ENCODE measurements at places on chromosomes 12 and 14.

DNA sequence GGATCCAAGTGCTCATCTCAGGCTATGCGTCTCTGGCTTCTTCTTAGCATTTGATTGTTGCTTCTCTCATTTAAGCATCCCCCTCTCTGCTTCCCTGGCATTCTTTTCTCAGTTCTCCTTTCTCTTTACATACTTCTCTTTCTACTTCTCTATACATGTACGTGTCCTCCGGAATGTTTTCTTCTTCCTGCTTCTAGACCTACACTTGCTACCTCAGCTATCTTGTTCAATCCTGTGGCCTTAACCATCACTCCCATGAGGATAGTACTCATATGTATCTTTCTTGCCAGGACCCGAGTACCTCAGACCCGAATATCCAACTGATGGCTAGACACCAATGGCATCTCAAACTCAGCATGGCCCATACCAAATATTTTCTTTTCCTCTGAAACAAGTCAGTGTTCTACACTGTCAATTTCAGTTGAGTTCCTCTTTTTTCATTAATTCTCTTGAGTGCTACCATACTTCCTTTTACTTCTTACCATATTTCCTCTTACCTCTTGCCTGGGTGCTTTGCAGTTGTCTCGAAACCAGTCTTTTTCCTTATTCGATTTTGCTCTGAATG is 115.1 kb upstream of the SLC38A2 start:
- DNase-seq, result no peak

- no peak for DNase-seq
Measured at GRCh38 chr14:81062380-81062779, 107.0 kb downstream of the TSHR start.

DNA sequence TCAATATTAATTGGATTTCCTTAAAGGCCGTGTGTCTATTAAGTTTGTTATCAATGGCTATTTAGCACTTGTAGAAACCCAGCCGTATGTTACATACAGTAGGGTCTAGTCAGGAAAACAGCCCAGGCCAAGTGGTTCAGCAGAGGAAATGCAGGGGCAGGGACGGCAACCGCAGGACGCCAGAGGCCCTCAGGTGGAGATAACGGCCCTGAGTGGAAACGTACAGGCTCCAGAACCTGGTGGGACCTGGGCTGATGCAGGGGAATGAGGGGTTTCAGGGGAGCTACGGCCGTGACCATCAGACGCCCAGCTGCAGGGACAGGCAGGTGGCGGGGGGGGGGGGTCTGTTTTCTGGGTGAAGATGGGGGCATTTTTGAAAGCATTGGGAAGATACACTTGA is 3.7 kb upstream of the ANKLE2 start:
- DNase-seq, result no peak

GRCh38 chr14:99578541-99579101 is 25.4 kb downstream of the CCDC85C start:
- no peak for DNase-seq

- DNase-seq, result no peak
Measured at GRCh38 chr14:63730659-63731058, 2.8 kb upstream of the SGPP1 start.

DNA sequence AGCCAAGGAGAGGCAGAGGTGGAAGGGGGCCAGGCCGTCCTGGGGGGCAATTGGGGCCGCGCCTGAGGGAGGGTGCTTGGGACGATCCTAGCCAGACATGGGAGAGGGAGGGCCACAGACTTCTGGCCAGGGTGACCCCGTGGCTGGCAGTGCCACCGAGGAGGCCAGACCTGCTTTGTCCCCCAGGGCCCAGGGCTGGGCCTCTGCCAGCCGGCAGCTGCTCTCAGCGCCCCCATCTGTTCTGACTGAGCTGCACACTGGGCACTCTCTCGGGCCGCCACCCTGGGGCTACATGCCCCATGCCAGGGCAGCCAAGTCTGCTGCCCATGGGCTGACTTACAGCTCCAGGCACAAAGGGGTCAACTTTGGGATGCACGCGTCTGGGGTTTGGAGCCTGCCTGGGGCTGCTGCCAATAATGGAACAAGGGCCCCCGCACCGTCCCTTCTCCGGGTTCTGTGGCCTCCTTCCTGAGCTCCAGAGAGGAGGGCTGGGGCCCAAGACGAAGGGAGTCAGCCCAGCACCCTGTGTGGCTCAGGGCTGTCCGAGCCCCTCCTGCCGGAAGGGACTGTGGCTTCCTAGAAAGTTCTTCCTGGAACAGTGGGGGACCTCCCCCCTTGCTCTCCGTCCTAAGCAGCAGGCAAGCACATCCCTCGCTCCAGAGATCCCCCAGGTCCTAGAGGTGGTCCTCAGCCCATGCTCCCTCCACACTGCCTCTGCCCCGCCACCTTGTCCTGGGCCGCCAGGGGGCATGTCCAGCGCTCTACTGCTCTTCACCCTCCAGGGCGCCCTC is 1.1 kb downstream of the ADSS1 start:
- no peak for DNase-seq

DNA sequence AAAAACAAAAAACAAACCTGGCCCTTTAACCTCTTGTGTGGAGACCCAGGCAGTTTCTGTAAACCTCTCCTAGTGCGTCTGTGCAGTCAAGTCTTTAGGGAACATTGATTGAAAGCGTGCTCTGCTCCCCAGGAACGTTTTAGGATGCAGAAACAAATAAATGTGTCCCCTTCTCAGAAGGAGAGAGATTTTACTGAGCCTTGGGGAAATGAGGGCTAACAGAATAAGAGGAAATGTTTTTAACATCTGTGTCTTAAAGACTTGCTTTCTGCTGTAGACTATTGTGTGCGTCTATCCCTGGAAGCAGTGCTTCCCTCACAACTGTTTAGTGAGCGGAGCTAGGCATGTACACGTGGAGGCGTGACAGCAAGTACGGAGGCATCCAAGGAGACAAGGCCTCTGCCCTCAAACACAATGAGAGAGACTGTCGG is 54.3 kb downstream of the TECPR2 start:
- DNase-seq, result no peak

DNA sequence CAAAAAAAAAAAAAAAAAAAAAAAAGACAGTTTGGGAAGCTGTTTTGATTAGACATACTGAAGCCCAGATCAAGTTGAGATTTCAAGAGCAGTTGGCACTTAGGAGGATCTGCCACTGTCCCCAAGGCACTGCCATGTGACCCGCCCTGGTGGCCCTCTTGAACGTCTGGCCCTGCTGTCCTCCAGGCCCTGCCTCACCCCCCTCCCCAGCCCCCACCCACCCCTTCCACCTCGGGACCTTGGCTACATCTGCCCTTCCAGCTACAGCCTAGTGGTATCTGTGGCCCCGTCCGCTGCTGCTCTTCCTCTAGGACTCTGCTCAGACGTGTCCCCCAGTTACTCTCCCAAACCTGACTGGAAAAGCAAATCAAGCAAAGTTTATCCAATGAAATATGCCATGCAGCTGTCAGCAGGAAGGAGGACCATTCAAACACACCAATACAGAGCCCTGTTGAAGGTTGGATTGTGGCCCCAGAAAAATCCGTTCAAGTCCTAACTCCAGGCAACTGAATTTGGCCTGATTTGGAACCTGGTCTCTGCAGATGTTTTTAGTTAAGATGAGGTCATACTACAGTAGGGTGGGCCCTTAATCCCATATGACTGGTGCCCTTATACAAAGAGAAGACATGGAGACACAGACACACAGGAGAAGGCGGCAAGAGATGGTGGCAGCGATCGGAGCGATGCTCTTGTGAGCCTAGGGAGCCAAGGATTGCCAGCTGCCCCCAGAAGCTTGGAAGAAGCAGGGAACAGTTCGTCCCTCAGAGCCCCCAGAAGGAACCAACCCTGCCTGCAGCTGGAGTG is 17.7 kb downstream of the SLC25A29 start:
- DNase-seq, result no peak

DNA sequence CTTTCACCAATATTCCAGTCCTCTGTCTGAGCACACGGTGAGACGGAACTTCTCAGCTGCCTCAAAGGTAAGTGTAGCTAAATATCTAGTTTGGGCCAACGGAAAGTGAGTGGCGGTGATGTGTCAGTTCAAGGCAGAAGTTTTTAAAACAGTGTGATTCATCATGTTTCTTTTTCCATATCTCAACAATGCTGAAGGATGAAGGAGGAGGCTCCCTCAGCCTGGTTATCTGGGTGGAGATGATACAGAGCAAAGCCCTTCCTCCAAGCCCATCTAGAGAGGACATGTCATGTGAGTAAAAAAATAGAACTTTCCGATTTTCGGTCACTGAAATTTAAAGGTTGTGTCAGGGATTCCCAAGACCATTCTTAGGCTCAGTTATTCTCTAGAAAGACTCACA is 13.1 kb upstream of the ANP32D start:
- no peak for DNase-seq

DNA sequence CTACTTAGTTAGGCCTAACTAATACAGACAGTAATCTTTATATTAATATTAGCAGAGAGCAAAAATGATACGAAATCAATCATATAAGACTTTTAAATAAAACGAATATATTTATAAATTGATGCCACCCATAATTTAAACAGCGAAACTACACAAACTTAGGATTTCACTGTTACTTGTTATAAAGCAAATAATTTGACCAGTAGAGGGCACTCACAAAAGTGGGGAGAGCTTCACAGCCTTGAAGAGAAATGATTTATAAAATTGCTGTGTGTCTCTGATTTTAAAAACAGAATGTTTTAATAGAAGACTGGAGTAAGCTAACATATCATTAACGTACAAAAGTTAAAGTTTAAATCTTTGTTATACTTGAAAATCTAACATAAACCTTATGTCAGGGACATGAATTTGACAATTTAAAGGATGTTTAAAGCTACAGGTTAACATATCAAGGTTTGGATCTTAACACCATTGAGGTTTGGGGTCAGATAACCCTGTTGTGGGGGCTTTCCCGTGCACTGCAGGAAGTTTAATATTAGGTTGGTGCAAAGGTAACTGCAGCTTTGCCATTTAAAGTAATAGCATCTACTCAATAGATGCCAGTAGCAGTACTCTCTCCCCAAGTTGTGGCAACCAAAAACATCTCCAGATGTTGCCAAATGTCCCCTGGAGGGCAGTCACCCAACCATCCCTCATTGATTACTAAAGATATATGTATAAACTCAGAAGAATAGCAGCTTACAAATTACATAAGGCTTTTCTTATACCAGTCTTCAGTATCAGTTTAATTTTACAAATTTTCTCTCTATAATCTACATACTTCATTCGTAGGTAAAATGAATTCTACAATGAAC is 9.3 kb downstream of the KRAS start:
- DNase-seq, result no peak

DNA sequence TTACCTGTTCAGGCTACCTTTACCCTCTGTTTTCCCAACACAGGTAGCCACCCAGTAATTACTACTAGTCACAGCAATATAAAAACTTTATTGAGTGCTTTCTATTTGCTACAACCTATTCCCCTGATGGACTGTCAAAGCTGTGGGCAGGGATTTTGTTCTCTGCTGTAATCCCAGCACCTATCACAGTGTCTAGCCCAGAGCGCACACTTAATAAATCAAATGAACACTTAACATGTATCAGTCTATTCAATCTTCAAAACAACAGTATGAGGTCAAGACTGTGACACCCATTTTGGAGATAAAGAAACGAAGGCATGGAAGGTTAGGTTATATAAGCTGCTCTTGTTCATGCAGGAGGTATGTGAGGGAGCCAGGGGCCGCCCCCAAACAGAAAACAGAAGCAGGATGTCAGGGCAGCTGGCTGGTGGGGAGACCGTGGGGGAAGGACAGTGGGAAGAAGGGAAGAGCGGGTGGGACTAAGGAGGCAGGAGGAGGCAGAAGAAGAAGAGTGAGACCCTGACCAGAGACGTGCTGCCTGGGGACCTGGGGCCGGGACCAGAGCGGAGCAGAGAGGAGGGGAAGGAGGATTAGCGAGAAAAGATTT is 1.7 kb downstream of the TNFRSF1A start:
- no peak for DNase-seq

DNA sequence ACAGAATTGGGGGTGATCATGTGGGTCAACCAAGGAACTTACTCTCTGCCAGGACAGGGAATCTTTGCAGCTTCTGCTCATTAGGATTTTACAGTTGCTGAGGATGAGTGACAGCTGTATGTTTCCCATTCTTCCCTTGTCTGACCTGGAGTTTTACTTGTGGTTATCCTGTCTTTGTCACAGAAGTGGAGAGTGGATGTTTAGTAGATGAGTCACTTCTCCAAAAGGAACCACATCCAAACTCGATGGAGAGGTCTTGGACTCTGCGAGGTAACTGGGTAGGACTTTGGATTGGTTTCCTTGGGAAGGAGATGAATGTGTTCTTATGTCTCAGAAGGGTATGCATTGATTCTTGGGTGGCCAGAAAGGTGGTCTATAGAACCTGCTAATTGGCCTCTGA is 53.8 kb upstream of the USP44 start:
- DNase-seq, result no peak

DNA sequence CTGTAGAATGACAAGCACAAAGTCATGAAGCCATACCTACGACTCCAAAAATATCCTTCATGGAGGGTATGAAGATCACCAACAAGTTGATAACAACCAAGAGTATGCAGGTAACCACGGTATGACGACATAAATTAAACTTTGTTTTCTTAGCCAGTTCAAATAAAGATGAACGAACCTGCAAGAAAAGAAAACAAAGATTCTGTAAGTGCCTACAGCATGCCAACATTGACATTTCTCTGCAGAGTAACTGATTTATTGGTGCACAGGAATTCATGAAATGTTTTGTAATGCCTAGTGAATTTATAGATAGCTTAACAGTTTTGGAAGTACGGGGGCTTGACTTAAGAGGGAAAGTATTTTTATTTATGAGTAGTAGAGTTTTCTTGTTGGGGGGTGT is 71.0 kb downstream of the SLC38A1 start:
- no peak for DNase-seq

- DNase-seq, result no peak
Measured at GRCh38 chr12:96516472-96517430, 27.4 kb downstream of the CFAP54 start.

- no peak for DNase-seq
Measured at GRCh38 chr14:85572845-85573244, 42.9 kb downstream of the FLRT2 start.

DNA sequence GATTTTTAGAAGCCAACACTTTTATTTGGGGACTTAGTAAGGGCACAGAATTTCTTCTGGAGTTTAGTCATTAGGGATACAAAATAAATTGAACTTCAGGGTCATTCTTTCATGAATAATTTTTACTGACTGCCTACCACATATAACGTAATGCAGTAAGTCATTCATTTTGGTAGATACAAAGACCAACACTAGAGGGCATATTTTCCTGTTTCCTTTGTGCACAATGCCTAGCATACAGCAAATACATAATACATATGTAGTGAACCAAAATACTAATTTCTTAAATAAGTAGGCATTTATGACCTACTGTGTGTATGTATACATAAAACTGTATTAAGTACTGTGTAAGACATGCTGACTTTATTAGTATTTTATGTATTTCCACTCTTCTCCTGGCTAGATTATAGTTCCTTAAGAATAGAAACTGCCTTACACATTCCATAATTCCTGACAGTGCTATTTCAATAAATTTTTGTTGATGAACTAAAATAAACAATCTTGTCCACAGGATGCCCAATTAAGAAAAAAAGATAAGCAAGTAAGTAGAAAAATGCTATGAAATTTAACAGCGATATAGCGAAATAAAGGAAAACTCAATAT is 47.9 kb downstream of the PPP1R12A start:
- DNase-seq, result no peak
